NCI-H526 treated with DMSO at 0.1 percent for 48 hours (cell line): ENCODE measurements at places on chromosomes 16 and 17.

DNA sequence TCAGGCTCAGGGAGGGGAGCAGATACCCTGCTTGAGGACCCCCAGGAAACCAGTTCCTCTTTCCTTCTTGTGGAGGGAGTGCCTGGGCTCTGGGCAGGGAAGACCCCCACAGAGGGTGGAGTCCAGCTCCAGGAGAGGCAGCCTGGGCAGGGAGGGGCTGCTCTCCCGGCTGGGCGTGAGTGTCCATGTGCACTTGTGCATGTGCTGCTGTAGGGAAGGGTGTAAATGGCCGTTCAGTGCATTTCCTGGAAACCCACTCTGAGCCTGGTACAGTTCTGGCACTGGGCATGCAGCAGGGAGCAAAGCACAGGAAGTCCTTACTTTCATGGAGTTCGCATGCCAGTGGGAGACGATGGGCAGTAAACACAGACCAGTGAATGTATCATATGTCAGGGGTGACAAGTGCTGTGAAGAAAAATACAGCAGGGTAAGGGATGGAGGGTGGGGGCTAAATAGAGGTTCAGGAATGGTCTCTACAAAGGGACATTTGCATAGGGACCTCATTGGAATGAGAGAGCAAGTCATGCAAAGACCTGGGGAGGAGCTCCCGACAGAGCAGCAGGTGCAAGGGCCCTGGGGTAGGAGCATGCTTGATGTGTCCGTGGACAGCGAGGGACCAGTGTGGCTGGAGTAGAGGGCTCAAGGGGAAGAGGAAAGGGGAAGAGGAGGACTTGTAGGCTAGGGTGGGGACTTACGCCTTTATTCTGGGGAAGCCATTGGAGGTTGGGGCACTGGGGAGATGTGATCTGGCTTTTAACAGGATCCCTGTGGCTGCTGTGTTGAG is 5.5 kb downstream of the STARD3 start:
- no peak for DNase-seq

DNA sequence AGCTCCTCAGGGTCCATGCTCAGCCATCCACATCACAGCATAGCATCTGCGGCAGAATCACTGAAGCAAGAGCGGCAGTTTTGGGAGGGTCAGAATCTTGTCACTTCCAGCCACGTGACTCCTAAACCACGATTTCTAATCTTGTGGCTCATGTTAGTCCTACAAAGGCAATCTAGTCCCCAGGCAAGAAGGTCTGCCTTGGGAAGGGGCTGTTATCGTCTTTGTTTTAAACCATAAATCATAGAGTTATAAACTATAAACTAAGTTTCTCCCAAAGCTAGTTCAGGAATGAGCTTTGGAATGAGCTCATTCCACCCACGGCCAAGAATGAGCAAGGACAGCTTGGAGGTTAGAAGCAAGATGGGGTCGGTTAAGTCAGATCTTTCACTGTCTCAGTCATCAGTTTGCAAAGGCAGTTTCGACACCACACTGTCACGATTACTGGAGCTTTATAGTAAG is 20.8 kb upstream of the DNAH17 start:
- DNase-seq = no peak

DNA sequence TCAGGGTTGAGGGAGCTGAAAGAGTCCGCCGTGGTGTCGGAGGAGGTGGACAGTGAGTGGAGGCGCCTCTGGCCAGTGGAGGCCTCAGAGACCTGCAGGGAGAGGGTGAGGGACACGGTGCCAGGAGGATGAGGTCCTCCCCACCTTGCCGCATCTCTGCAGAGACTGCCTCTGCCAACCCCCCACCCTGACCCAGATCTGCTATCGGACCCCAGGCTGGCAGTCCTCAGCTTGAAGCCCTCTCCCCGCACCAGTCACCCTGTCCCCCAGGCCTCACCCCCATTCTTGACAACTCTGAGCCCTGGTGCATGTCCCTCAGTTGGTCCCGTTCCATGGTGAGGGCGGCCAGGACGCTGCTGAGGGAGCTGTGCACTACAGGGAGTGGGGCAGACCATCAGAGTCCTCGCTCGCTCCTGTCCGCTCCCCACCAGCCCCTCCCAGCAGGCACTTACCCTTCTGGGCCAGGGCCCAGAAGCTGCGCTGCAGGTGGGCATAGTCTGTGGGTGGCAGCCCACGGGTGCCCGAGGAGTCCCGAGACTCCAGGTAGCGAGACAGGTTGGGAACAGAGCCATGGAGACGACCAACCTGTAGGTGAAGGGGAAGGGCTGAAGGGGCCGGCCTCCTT is 5.4 kb downstream of the OSBPL7 start:
- DNase-seq = no peak

- DNase-seq = peak; percentile 0
Measured at GRCh38 chr17:9522074-9522473, 53.5 kb downstream of the STX8 start.

- DNase-seq = no peak
Measured at GRCh38 chr17:6989779-6990178, 6.1 kb upstream of the ALOX12 start.

- no peak for DNase-seq
Measured at GRCh38 chr16:27408602-27409031, 6.6 kb downstream of the IL21R start.

DNA sequence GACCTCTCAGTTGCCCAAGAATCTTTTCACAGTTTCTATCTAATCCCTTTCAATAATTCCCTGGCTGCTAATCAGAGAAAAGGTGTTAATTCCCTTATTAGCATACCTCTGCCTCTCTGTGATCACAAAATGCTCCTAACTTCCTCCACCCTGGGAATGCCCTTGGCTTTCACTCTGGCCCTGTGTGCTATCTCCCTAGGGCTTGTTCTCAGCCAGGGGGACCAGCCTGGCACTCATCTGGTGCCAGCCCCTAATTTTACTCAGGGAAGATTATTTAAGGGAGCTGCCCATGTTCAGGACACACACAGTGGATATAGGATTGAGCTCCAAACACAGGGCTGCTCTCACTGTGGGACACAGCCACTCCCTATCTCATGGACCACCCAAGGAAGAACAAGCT is 225.2 kb downstream of the GRIN2A start:
- DNase-seq = no peak

- no peak for DNase-seq
Measured at GRCh38 chr17:49337884-49338283, 24.2 kb downstream of the ZNF652 start.

DNA sequence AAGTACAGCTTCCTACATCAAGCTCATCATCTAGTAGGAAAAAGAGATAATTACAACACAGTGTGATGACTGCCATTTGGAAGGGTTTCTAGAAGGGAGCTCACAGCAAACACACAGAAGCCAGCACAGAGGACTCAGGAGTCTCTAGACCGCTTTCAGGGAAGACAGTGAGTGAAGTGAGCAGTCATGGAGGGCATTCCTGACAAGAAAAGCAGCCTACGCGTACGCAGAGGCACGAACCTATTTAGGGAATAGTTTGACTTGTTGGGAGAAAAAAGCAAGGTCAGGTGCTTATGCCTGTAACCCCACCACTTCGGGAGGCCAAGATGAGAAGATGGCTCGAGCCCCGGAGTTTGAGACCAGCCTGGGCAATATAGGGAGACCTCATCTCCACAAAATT is 8.4 kb upstream of the HASPIN start:
- DNase-seq = no peak

DNA sequence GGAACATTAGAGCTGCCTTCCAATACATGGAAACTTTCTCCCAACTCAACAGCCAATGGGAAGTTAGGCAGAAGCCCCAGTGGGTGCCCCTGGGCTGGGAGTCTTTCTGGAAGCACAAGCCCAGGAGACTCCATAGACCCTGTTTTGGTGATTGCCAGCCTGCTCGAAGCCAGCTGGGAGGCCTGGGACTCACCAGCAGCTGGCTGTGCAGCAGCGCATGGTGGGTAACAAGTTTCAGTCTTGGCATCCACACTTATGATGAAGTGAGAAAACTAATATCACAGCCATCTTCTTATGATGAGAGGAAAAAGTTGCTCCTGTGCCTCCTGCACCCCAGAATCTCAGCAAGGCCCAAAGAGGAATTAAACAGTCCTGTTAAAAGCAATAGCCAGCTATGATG is 522.5 kb upstream of the CDH5 start:
- DNase-seq = no peak

DNA sequence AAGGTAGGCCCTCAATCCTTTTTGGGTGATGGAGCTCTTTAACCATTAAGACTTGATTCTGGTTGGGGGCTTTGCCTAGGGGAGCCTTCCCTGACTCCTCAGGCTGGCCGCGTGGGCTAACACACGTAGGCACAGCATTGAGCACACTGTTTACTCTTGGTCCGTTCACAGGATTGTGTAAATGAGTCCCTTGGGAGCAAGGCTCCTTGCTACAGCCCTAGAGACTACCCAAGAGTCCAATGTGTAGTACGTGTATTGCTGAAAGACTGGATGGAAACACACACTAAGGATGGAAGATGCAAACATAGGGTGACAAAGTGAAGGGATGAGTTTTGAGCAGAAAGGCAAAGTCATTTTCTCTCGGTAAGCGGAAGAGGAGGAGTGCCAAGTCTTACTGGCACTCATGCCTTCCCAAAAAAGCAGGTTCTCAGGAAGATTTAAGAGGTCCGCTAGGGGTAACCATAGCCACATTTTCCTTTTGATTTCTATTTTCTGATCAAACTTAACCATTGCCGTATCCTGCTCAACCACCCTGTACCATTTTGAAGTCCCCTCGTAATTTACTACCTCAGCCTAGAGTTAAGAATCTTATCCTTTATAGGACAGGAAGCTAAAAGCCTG is 911 bp upstream of the ITGA2B start:
- DNase-seq = no peak

DNA sequence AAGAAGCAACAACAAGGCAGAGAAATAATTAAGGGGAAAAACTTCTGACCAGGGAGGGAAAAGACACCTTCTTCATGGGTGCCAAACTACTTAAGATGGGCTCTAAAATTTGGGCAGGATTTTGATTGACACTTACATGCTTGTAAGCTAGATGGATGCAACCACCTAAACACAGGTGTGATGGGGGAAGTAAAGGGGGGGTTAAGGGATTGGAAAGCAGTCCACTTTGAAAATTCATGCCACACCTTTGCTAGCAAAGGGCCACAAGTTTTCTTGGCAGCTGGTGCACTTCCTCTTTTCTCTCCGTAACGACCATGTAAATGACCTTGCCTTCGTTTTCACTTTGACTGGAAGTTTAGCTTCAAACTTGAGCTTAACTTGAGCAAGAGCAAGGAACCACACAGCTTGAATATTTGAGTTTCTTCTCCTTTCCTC is 14.3 kb upstream of the PRKAR1A start:
- no peak for DNase-seq

- DNase-seq = no peak
Measured at GRCh38 chr16:48978501-48978900, 303.1 kb downstream of the CBLN1 start.

DNA sequence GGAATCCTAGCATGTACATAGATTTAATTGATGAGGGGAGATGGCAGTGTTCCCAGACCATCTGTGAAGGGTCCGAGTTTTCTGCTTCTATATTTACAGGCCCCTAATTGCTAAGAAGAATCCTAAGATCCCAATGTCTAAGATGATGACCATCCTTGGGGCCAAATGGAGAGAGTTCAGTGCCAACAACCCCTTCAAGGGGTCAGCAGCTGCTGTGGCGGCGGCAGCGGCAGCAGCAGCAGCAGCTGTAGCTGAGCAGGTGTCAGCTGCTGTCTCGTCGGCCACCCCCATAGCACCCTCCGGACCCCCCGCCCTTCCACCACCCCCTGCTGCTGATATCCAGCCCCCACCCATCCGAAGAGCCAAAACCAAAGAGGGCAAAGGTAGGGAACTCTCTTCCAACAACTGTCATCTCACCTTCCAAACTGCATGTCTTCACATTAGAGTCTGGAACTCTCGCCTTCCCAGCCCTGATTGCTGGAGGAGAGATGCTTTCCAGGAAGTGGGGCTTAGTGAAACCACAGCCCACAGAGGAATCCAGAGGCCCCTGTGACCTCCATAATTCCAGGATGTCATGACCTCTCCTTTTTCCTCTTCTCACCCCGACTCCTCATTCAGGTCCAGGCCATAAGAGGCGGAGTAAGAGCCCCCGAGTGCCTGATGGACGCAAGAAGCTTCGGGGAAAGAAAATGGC is 4.7 kb downstream of the CHD3 start:
- DNase-seq = no peak

- DNase-seq = no peak
Measured at GRCh38 chr16:23557779-23558702, 514 bp downstream of the UBFD1 start.

DNA sequence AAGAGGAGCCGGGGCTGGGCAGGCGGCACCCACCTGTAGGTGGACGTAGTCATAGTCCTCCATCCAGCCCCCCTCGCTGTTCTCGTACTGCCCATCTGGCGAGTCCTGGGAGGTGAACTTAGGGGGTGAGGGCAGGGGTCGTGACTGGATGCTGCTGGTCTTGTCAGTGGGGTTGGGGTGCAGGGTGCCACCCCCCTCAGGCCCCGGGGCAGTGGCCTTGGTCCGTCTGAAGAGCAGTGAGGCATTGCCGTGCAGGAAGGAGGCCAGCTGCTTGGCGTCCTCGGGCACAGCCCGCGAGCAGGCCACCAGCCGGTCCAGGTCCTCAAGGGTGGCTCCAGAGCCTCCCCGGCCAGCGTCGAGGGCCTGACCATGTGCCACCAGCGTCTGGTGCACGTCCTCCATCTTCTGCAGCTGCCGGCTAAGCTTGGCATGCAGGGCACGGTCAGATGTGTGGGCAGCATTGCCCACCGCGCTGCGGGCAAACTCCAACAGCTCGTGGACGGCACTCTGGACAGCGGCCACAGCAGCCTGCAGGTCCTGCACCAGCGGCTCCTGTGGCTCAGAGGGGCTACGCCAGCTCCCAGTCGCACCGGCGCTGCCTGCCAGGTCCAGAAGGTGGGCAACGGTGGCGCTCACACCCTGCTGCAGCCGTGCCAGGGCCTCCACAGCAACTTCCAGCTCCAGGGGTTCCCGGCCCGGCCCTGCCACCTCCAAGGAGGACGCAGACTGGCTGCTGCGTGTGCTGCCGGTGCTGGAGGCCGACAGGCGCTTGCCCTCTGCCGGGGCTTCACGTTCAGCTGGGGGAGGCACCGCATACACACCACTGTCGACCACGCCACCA is 16.3 kb downstream of the CTRB1 start:
- DNase-seq = no peak

GRCh38 chr16:64412578-64413280 is 709.1 kb downstream of the CDH11 start:
- DNase-seq = no peak
